ENCODE measurements at places on chromosomes 4 and X. TPM values are rescaled to one million over a fixed set of nuclear protein-coding genes. Genes with fewer than 3 reads are reported as not detected.

Gene PHOX2B
- total RNA-seq: not detected

Gene HS3ST1
- total RNA-seq: 4.6 TPM

Gene ZAR1
- total RNA-seq: not detected

Gene SCRG1
- total RNA-seq: not detected

Gene ZRSR2
- total RNA-seq: 5.3 TPM

Gene KLB
- total RNA-seq: not detected

Gene CRMP1
- 0.07 TPM for total RNA-seq

Gene HPGD
- 1.1 TPM for total RNA-seq

Gene MAGEA2
- not detected for total RNA-seq

Gene FAT4
- total RNA-seq: 12.3 TPM

Gene TMEM31
- total RNA-seq: not detected

Gene KIAA1210
- not detected for total RNA-seq

Gene PACRGL
- 21.9 TPM for total RNA-seq

Gene NPY1R
- not detected for total RNA-seq

Gene SFRP2
- total RNA-seq: not detected

Gene LRIT3
- not detected for total RNA-seq

Gene SLC4A4
- 0.10 TPM for total RNA-seq

Gene GPRIN3
- 36.5 TPM for total RNA-seq

Gene XK
- total RNA-seq: 0.62 TPM

Gene PAGE1
- total RNA-seq: not detected

Gene TRAM1L1
- total RNA-seq: 4.2 TPM

Gene TMEM144
- 229 TPM for total RNA-seq

Gene PRKG2
- total RNA-seq: 3.3 TPM
